ENCODE measurements at places on chromosomes 7 and 10.
A peak's percentile ranks its signal among the peaks of the same experiment; 100 is the strongest.

GRCh38 chr10:93940881-93941280 lies 47.1 kb downstream of the SLC35G1 start:
- DNase-seq, result no peak

GRCh38 chr7:55508221-55509011 lies 63.9 kb downstream of the VOPP1 start:
- DNase-seq, result no peak

- no peak for DNase-seq
These were observed 70.3 kb upstream of the LOXL4 start for GRCh38 chr10:98338318-98338717.

DNA sequence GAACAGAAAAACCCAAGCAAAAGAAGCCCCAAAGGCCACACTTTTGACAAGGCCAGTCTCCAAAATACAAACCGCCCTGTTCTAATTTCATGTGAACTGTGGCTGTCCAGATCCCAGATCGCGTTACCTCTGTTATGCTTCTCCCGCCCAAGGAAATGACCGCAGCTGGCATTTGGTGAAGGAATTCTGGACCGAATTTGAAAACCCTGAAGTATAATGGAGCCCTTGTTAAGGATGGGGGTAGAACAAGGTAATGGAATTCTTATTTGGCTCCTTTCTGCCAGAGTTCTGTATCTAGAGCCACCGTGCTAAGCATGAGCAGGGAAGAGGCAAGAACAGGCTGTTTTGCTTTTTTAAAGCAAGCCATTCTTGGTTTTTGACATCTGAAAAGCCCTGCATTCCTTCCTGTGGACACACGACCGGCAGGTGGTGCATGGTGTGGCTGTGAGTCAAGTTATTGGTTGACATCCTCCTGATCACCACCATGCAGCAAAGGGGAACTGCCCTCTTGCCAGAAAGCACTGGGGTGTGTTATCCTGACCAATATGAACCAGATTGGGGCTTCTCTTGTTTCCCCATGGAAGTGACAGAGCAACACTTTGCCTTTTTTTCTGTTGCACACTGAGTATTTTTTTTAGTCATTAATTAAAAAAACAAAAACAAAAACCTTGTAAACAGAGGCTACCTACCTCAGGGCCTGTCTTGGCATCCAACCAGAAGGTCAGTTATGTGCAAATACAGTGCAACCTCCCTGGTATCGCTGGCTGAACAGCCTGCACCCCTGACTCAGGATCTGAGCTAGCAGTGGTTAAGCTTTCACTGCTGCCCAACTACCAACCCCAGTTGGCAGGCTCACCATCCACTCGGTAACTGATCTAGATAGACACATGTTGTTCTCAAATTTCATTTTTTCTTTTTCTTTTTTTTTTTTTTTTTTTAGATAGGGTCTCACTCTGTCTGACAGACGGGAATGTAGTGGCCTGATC lies 14.2 kb downstream of the UCMA start:
- no peak for DNase-seq

DNA sequence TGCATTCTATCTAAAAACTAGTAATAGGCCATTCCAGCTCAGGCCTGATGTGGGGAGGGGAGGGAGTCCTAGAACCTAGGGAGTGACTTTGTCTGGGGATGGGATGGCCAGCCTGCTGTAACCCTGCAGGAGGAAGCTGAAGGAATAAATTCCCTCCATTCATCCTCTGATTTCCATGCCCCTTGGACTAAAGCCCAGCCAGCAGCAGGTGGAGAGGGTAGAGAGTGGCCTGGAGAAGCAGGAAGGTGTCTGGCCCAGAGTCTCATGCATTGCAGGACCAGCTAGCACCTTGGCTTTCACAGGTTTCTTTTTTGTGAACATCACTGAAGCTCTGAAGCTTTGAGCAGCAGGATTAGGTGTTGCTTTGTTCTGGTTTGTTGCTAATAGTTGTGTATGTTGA lies 32.8 kb upstream of the CDH23 start:
- no peak for DNase-seq

DNA sequence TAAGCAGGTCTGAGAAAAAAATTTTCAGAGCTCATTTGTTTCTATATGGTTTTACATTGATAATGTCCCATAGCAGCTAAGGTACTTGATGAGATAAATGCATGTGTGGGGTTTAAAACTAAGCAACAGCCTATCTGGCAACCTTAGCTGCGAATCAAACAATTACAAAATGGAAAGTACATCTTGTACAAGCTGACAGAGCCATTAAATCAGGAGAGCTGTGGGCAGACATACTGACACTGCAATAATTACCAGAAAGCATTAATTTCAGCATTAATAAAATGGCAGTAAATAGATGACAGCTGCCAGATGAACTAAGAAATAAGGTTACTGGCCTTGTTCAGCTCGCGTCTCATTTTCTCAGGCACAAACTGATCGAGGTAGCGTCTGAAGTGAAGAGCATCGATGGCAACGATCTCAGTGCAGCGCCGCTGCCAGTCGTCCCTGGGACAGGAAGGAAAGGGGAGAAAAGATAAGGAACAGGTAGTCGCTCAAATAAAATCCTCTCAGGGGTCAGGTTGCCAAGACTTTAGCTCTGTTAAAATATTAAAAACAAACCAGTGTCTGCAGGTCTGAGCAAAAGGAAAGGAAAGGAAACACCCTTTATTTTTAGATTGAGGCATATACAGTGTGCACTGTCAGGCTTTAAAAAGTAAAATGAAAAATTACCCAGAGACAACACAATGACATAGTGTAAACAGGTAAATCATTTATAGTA lies 79.7 kb upstream of the OGDHL start:
- DNase-seq, result no peak

DNA sequence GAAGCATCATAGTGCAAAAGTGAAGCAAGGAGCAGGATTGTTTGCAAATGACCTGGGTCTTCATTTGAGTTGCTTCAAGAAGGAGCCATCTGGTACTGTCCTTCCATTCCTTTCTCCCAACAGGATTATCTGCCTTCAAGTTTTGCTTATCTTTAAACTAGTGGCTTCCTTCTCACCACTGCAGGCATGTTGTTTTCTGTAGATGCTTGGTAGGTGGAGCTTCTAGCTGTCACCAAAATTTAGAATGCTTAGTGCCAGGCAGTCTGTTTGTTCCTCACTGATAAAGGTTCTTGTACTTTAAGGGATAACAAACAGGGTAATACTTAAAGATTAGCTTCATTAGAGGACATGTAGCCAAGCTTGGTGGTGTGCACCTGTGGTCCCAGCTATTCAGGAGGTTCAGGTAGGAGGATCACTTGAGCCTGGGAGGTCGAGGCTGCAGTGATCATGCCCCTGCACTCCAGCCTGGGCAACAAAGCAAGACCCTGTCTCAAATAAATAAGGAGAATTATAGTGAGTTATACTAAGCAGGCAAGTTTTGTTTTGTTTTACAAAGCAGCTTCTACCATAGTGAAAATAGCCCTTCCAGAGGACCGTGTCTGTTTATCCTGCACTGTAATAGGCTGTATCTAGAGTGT lies 5.7 kb downstream of the ARL5B start:
- no peak for DNase-seq

GRCh38 chr10:49620841-49621378 lies 7.1 kb downstream of the CHAT start:
- peak; percentile 26 for DNase-seq

GRCh38 chr10:122795924-122796323 lies 49.7 kb downstream of the CUZD1 start:
- no peak for DNase-seq

DNA sequence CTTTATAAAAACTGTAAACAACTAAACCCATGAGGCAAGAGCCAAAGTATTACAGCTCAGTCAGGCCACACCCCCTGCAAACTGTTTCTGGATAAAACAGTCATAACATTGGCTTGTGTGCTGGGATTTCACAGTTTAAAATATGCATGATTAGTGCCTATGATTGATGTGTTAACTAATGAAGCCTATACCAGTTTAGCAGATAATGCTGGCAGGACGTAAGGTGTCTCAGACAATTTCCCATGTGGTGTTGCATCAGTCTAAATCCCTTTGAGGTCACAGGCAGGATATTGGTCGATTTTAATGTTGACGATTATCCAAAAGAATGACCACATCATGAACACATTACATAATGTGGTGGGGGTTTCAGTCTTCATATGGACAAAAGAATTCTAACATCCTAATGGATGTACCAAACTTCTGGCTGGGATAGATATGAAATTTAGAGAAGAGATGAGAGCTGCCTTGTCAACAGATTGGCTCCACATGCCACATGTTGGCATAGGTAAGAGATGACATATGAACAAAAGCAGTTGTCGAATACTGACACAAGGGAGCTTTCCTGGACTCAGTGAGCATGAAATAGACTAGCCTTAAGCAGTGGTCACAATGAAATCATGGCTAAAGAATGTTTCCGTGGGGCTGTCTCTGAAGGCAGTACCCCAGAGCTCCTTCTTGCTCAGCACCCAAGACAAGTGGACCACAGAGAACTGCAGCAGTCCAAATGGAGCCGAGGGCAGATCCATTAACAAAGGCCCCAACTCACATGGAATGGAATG lies 445.6 kb downstream of the GFRA1 start:
- no peak for DNase-seq

DNA sequence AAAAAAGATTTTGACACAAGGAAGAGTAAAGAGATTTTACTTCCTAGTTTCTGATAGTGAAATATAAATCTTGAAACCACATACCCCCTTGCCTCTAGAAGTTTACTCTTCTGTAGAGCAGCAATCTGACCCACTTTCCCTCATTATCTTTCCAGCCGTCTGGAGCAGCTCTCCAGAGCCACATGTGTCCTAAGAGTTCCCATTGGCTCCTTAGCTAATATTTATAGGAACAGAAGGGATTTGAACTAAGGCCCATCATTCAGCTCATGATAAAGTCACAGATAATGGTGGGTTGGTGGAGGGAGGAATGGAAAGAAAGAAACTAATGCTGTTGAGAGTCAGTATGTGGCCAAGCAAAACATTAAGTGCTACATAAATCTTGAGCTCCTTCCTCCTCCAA lies 121.8 kb downstream of the INHBA start:
- DNase-seq, result no peak

DNA sequence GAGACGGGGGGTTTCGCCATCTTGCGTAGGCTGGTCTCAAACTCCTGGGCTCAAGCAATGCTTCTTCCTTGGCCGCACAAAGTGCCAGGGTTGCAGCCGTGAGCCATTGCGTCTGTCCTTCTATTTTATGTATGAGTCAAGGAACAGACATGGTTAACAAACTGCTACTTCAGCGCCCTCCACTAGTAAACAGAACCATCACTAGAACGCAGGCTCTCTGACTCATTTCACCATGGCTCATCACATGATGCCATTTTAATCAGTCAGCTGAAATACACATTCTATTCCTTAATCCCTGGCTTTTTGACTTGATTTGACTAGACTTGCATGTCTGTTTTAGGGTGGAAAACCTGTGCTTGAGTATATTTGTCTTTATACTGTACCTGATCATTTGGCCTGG lies 41.3 kb downstream of the CELF2 start:
- no peak for DNase-seq

GRCh38 chr10:46289209-46289810 lies 2.5 kb downstream of the ANTXRL start:
- no peak for DNase-seq

GRCh38 chr7:106126170-106126938 lies 14.2 kb upstream of the SYPL1 start:
- DNase-seq, result no peak

GRCh38 chr7:88942815-88943501 lies 147.4 kb upstream of the TEX47 start:
- no peak for DNase-seq

DNA sequence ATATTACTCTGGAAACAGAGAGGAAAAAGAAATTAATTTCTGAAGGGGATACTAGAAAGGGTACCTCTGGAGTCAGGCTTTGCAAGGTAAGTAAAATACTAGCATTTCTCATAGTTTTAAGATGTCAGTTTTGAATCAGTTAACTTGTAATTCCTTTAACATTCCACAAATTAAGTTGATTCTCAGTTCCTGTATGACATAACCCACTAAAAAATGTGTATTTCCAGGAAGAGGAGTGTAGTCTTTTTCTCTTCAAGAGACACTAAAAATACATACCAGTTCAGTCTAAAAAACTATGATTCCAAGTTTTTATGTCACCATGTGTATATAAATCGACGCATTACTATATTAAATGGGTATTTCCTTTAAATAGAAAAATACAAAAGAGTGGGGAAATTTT lies 113.2 kb downstream of the CDK6 start:
- no peak for DNase-seq

- DNase-seq, result no peak
These were observed 31.4 kb downstream of the ANK3 start for GRCh38 chr10:60358282-60358681.

- DNase-seq, result no peak
These were observed 372.4 kb upstream of the VWC2 start for GRCh38 chr7:49400891-49401550.

- DNase-seq, result no peak
These were observed 115.4 kb downstream of the ARID5B start for GRCh38 chr10:62016623-62017490.

- no peak for DNase-seq
These were observed 875 bp upstream of the HECTD2 start for GRCh38 chr10:91409069-91409868.

DNA sequence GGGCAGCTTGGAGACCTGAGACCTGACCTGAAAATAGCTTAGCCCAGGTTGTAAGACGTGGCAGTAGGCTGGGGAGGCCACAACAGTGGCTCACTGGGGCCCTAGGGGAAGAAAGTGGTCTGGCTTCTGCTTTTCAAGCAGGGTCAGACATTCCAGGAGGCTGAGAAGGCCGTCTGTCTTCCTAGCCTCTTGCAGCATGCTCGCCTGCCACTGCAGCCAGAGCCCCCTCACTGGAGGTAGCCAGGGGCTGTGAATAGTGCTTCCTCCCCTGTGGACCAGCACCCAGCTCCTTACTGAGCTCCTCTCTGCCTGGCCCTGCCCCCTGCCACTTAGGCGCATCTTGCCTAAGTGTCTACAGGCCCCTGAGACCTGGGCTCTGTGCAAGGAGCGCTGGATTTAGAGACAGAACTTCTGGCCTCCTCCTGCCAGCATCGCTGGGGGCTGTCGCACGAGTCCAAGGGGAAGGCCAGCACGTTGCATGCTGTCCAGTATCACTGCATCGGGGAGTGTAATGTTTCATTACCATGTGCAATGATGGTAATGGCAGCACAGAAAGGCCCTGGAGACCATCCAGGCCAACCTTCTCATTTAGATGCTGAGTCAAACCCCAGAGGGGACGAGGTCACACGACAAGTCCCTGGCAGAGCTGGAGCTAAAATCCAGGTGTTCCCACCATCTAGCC lies 12.7 kb downstream of the ZMIZ1 start:
- no peak for DNase-seq

DNA sequence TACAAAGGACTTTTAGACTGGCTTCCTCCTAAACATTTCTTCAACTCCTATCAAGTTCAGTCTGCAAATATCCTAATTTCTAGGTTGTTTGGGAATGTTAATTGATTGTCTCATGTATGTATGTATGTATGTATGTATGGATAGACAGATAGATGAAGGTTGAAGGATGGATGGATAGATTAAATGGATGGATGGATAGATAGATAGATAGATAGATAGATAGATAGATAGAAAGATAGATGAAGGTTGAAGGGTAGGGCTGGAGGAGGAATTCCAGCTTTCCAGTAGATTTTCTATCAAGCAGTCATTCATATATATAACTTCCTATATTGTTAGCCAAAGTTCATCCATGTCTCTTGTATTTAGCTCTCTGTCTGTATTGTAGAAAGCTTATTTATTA lies 85.8 kb downstream of the KAT6B start:
- no peak for DNase-seq
